ENCODE measurements at places on chromosomes 12 and 14. TPM values are rescaled to one million over a fixed set of nuclear protein-coding genes. Genes with fewer than 3 reads are reported as not detected.

Gene VRTN
- not detected for total RNA-seq

Gene HDAC7
- total RNA-seq: 4.9 TPM

Gene CCDC60
- total RNA-seq: not detected

Gene P2RX2
- not detected for total RNA-seq

Gene NKX2-1
- total RNA-seq: 0.82 TPM
